Nephron progenitor cell (in vitro differentiated cells): ENCODE measurements at places on chromosomes 5 and 9.

DNA sequence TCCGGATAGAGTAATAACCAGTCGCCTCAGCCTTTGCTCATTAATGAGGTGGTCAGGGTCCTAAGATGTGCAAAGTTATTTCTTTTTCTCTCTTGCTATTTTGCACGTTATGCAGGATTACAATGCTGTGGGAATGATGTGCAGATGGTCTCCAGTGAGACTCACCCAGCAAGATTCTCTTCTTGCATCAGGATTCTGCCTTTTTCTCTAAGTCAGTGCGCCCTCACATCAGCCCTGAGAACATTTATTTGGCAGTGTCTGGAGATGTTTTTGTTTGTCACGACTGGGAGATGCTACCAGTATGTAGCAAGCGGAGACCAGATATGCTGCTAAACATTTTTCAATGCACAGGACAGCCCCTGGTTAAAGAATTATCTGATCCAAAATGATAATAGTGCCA, 280.3 kb upstream of the WWC1 start:
- no peak for DNase-seq

- peak; percentile 38 for DNase-seq
These were observed 2.1 kb upstream of the PRDM12 start for GRCh38 chr9:130662099-130662969.

DNA sequence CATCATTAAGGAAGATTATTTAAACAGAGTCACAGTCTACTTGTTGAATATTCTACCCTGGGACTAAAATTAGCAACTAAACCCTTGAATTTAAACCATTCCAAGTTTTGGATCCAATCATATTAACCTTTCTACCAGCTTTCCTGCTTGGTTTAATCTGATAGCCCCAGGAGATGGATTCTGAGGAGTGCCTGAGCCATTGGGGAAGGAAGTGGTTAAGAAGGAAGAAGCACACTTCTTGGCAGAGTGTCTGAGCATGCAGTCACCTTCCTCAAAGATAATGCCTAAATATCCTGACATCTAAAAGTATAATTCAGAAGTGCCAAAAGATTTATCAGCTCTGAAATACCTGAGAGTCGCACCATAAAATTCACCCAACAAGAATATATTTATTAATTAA, 74.1 kb upstream of the SNCAIP start:
- DNase-seq: no peak

DNA sequence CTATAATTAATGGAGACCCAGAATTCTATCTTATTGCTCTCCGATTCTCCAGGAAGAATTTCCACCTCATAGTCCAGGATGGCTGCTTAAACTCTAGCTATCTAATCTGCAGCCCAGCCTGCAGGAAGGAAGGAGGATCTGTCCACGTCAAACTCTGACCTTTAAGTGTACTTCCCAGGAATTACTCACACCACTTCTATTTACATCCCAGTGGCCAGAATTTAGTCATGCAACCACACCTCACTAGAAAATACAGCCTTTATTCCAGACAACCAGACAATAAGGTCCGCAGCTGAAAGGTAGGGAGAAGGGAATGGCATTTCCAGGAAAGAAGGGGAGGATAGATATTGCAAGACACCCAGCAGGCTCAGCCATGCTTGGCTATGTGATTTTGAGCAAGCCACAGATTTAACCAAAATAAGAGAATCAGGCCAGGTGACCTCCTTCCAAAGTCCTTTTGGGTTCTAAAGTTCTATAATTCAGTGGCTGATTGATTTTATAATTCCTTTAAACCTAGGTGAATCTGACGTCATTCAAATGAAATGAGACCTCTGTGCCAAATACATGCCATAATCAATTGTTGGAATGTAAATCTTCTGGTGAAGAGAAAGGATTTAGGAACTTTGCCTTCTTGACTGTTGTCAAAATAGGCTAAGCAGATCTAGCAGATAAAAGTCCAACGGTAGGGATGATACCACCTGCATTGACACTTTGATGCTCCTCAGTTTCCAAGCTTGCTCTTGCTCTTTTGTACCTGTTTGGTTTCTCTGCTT, 3.7 kb upstream of the DENND1A start:
- no peak for DNase-seq

DNA sequence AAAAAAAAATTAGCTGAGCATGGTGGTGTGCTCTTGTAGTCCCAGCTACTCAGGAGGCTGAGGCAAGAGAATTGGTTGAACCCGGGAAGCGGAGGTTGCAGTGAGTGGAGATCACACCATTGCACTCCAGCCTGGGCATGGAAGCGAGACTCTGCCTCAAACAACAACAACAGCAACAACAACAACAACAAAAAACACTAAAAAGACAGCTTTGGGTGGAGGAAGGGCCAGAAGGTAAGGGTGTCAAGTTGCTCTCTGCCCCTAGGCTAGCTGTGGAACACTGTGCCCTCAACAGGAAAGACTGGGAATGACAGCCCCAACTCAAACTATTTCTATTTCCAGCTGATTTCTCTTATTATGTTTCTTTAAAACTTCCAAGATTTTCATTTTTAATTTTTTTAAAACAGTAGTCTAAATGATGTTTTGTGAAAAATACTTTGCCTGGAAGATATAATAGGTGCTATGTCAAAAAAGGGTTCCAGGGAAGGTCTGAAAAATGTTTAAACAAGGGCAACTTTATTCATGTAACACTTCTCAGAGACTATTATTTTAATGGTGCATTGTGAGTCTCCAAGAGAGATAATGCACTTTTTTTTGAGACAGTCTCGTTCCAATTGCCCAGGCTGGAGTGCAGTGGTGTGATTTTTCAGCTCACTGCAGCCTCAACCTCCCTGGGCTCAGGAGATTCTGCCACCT, 29.9 kb downstream of the CLINT1 start:
- DNase-seq: no peak

GRCh38 chr5:87321605-87322004, 53.9 kb downstream of the RASA1 start:
- no peak for DNase-seq

GRCh38 chr9:134403682-134404301, 77.5 kb downstream of the RXRA start:
- no peak for DNase-seq

DNA sequence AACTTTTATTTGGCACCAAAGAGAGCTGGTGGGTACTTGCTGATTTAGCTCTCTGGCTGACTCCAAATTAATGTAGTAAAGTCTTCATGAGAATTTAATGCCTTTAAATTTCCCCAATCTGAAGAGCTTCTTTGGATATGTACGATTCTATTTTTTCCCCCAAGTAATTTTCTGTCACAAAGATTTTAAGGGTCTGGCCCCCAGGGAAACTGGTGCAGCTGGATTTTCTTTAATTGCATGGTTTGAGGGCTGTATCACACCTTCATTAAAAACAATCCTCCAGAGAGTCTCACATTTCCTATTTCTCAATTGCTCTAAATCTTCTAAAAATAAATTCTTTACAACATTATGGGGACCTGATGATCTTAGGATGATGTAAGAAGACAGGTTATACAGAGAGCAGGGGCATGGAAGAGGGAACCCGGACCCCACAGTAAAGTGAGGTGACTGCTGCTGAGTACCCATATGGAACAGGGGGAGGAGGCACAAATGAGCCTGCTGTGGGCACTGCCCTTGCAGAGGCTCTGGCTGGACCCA, 158.9 kb downstream of the ENTREP1 start:
- DNase-seq: no peak

DNA sequence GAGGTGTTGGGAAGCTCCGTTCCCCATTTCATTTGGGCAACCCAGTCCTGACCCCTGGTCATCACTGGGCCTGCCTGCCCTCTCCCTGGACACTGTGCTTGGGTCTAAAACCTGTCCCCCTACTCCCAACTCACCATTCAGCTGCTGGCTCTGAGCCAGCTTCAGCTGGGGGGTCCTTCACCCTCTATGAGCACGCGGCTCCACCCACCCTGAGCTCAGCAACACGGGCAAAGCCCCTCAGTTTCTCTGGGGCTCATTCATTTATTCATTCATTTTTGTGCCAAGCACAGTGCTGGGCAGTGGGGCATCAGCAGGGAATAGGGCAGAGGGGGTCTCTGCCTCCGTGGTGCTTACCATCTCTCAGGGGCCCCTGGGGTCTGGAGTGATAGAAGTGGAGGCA, 199.8 kb upstream of the MVB12B start:
- DNase-seq: no peak

- no peak for DNase-seq
These were observed 59.9 kb downstream of the EFNA5 start for GRCh38 chr5:107610798-107611197.

DNA sequence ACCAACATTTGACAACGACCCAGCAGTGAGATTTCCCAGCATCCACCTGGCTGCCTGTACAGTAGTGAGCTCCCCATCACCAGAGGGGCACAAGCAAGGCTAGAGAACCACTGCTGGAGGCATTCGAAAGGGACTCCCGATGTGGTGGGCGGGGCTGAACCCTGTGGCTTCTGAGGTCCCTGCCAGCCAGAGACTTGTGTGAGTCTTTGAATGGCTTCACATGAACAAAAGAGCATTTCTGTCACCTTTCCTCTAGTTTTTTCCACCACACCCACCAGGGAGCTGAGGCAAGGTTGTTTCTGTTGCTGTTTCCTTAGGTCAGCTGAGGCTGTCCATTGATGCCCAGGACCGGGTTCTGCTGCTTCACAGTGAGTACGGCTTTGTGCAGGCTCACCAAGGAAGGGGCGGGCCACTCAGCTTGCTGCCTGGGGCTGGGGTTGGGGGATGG, 15.7 kb downstream of the RGS3 start:
- no peak for DNase-seq
